ENCODE measurements at places on chromosomes 13 and 19.

GRCh38 chr13:74129500-74130191 is 4.6 kb downstream of the KLF12 start:
- DNase-seq: peak; percentile 41

- no peak for DNase-seq
Observed at GRCh38 chr19:6599866-6600454, 9.0 kb upstream of the CD70 start.

DNA sequence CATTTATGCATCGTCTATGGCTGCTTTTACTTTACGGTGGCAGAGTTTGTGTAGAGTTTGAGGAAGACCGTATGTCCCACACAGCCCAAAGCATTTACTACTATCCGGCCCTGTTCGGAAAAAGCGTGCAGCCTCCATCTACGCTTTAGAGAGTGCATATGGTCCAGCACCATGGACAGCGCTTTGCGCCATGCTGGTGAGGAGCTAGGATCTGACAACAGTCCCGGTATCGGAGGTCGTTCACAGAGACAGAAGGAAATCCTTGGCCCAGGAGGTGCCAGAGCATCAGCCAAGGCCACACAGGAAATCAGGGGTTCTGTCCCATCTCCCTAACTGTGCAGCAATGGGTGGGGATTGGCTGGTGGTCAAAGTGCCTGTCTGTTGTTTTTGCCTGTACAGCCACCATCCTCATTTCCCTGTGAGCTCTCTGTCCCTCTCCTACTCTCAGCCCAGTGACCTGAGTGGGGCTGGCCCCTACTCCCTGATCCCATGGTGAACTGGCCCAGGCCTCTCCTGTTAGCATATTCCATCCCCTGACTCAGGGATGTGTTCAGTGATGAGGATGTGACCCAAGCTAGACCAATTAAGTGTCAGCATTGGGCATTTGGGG is 16.2 kb upstream of the PRODH2 start:
- DNase-seq: peak; percentile 59

- no peak for DNase-seq
Observed at GRCh38 chr13:25752957-25753551, 298.8 kb downstream of the SHISA2 start.

- no peak for DNase-seq
Observed at GRCh38 chr19:55085923-55086715, 10.4 kb downstream of the EPS8L1 start.

DNA sequence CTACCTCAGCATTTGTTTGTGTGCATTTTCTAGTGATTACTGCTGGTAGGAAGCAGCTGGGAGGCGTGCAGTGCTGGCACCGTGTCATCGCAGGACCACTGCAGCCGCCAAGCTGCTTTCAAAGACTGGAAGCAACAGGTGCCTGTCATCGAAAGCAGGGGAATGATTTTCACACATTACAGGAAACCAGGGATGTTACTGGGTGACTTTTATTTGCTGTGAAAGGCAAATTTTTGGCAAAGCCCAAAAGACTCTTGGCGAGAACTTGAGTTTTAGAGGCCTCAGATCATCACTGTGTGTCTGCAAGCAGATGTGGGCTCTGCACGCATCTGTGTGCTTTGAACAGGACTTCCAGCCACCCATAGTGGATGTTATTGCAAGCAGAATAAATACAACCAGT is 176.4 kb downstream of the FLT1 start:
- DNase-seq: no peak

GRCh38 chr19:40367577-40368434 is 19.3 kb downstream of the PLD3 start:
- no peak for DNase-seq

GRCh38 chr13:78997902-78998629 is 339.1 kb upstream of the OBI1 start:
- no peak for DNase-seq

GRCh38 chr13:43877326-43877725 is 2.2 kb downstream of the CCDC122 start:
- DNase-seq: no peak

DNA sequence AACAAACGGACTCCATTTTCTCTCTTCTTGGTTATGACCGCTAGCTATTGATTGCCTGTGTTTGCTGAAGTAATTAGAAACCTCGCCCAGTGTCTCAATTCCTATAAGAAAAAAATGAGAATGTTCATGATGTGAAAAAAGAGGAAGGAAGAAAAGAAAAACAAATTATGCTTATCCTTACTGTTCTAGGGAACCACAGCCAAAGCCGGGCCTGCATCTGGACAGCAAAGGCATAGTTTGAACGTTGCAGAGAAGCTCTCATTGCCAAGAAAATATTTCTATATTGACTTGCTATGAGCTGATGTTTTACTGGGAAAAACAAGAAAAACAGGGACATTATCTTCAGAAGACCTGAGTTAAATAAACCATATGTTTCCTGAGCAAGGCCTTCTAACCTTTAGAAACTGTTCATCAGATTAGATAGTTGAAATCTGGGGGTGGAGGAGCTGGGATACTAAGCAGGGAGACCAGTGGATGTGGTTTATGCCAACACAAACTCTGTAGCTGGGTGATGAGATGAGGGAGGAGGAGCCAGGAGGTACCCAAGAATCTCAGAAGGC is 55.0 kb downstream of the EFNB2 start:
- DNase-seq: no peak

DNA sequence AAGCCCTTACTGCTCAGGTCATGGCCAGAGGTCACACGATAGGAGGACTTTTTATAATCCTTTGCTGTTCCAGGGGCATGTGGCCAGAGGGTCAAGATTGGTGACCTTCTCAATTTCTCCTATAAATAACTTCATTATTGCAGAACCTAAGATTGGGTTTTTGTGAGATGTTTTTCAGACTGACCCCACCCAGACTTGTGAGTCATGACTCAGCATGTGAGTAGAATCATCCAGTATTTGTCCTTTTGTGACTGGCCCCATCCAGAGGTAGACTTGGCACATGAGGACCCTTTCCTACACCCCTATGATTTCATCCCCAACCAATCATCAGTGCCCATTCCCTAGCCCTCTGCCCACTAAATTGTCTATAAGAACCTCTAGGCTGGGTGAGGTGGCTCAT is 84.5 kb upstream of the ABCC4 start:
- DNase-seq: no peak

DNA sequence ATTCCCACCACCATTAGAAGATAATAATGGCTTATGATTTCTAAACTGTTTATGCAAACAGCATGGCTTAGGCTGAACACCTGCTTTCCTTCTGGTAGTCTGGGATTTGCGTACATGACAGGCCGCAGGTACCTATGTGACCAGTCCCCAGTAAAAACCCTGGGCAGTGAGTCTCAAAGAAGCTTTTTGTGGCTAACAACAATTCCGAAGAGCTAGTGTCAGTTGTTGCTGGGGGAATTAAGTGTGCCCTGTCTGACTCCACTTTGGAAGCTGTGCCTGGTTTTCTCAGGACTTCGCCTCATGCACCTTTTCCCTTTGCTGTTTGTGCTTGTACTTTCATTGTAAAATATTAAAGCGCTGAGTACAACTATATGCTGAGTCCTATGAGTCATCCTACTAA is 250.2 kb upstream of the MIR17HG start:
- no peak for DNase-seq

- DNase-seq: no peak
Observed at GRCh38 chr19:28435551-28436271, 777.2 kb downstream of the UQCRFS1 start.

DNA sequence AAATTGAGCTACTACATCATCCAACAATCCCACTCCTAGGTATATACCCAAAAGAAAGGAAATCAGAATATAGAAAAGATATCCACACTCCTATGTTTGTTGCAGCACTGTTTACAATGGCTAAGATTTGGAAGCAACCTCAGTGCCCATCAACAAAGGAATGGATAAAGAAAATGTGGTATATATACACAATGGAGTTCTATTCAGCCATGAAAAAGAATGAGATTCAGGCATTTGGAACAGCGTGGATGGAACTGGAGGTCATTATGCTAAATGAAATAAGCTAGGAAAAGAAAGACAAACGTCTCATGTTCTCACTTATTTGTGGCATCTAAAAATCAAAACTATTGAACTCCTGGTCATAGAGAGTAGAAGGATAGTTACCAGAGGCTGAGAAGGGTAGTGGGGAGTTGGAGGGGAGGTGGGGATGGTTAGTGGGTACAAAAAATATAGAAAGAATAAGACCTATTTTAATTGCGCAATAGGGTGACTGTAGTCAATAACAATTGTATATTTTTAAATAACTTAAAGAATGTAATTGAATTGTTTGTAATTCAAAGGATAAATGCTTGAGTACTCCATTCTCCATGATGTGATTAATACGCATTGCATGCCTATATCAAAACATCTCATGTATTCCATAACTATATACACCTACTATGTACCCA is 27.0 kb upstream of the HNRNPA1L2 start:
- DNase-seq: no peak

DNA sequence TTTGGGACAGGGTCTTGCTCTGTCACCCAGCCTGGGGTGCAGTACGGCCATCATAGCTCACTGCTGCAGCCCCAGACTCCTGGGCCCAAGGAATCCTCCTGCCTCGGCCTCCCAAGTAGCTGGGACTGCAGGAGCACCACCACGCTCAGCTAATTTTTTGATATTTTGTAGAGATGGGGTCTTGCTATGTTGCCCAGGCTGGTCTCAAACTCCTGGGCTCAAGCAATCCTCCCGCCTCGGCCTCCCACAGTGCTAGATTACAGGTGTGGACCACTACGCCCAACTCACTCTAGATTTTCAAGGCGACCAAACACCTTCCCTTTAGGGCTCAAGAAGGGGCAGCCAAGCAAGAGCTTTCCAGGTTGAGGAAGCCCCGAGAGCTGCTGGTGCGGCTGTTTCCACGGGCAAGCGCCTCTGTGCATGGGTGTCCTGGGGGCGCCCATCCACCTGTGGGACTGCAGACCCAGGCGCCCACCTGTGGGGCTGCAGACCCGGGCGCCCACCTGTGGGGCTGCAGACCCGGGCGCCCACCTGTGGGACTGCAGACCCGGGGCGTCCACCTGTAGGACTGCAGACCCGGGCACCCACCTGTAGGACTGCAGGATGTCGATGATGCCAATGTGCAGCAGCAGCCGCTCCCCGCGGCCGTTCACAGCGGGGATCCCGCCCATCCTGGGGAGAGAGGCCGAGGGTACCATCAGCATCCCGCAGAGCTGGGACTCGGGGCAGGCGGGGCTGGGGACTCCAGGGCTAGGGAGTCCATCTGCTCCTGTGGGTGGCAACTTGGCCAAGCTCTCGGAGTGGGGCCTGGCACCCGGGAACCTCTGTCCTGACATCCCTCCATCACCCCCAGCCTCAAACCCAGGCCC is 21.7 kb upstream of the CACTIN start:
- no peak for DNase-seq

- no peak for DNase-seq
Observed at GRCh38 chr19:16260160-16260811, 62.6 kb downstream of the AP1M1 start.

- no peak for DNase-seq
Observed at GRCh38 chr13:72205773-72206172, 338.8 kb upstream of the DACH1 start.

GRCh38 chr13:72521940-72522661 is 205.3 kb downstream of the MZT1 start:
- DNase-seq: no peak

- DNase-seq: no peak
Observed at GRCh38 chr19:29217616-29218015, 4.7 kb upstream of the UQCRFS1 start.

DNA sequence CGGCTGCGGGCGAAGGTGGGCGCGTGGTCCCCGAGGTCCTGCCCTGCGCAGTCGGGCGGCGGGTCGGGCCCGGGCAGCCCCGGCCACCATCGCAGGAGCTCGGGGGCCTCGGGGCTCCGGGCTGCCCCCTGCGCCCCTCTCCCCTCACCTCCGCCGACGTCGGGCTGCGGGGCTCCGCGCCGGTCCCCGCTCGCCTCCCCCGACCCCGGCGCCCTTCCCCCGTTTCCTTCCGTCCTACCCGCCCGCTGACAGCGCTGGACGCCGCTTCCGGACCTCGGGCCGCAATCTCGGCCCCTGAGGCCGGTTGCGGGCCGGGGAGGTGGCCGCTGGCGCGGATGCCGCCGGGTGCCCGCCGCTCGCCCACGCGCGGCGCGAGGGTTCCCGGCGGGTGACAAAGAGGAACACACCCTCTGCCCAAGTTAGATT is 720 bp downstream of the FARP1 start:
- no peak for DNase-seq

GRCh38 chr13:99572131-99572530 is 70.9 kb downstream of the TM9SF2 start:
- DNase-seq: no peak

- DNase-seq: no peak
Observed at GRCh38 chr19:19446655-19447437, 41.4 kb downstream of the GATAD2A start.

DNA sequence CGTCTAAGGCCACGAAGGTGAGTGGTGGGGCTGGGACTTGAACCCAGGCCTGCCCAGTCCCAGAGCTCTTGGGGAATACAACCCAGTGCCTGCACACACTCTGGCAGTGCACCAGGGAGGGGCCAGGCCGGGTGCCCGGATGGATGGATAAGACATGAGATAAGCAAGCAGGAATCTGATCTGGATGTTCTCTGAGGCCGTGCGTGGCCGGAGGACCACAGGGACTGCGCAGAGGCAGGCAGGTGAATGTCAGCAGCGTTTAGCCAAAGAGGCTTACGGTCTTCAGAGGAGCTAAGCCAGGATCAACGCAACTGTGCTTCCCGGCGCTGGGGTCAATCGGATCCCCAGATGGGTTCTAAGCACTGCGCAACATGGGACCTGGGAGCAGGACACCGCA is 1.5 kb downstream of the ZNF787 start:
- DNase-seq: no peak

DNA sequence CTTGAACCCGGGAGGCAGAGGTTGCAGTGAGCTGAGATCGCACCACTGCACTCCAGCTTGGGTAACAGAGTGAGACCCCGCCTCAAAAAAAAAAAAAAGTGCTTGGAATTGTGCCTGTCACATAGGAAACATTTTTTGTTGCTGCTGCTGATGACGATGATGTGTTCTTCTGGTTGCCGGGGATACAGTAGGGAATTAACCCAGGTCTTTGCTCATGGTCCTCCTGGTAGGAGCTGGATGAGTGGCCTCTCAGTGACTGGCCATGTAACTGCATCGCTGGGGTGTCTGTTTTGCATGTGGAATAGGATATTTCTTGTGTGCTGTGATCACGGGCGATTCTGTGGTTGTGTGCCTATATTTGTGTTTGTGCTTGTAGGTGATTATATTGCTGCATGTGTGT is 4.7 kb upstream of the CNFN start:
- no peak for DNase-seq

DNA sequence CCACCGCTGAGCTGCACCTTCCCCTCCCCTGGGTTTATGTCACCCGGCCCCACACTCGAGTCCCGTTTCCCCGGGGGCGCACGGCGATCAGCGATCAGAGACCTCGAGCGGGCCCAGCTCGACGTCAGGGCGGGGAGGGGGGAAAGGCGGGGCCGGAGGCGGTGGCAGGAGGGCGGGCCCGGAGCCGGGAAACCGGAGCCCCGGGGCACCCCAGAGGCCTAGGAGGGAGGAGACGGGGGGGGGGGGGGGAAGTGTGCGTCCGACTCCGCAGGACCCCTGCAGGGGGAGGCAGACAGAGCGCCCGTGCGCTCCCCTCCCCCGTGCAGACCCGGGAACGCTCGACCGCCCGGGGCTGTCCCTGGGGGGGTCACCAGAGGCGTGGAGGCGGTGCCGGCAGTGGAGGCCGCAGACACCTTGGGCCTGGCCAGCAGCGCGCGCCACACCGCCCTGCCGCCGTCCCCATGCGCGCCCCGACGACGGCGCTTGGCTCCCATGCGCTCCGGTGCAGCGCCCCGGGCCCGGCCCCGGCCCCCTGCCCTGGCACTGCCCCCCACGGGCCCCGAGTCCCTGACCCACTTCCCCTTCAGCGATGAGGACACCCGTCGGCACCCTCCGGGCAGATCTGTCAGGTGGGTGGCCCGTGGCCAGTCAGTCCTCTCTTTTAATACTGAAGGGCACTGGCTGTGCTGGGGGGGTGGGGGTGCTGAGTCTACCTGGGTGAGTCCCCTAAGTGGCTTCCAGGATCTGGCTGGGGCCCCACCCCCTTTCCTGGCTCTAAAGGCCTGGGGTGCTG is 11.8 kb downstream of the PDE4A start:
- DNase-seq: peak; percentile 76
